T-helper 22 cell (primary cell): ENCODE measurements at places on chromosomes 12 and 14.

DNA sequence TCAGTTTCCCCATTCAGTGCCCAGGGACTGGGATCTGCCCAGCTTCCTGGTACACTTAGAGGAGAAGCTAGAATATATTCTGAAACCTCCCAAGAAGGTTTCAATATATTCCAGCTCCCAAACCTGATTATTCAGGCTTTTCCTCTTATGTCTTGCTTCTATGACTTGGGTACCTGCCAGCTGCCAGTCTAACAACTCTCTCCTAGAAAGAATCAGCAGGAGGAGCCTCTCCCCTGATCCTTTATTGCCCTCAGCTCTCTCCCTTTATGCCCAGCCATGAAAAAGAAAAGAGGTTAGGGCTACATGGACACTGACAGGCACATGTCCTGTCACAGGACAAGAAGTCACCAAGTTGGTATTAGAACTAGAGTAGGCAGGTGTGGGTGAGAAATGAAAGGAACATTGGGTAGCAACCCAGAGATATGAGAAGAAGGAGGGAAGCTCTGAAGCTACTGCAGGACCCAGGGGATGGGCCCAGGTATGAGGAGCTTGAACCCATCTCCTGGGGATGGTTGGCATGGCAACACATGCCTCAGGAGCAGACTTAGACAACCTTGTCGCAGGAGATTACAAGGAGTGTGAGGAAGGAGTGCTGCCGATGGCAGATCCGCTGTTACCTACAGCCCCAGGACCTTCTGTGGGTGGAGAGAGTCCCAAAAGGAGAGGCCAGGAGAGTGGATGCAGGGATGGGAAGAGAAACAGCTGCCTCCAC is 2.0 kb upstream of the CACNB3 start:
- no peak for DNase-seq

- DNase-seq: no peak
These were observed 72.8 kb downstream of the TNFAIP2 start for GRCh38 chr14:103195828-103196615.

GRCh38 chr12:77035226-77035625 is 30.1 kb downstream of the E2F7 start:
- no peak for DNase-seq

DNA sequence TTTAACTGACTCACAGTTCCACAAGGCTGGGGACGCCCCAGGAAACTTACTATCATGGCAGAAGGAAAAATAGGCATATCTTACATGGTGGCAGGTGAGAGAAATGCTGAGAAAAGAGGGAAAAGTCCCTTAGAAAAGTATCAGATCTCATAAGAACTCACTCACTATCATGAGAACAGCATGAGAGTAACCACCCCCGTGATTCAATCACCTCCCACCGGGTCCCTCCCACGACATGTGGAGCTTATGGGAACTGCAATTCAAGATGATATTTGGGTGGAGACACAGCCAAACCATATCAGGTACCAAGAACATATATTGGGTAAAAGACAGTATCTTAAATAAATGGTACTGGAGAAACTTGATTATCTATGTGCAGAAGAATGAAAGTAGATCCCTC is 100.3 kb upstream of the FAR2 start:
- no peak for DNase-seq

- no peak for DNase-seq
These were observed 2.2 kb downstream of the SSTR1 start for GRCh38 chr14:38209572-38210557.
